ENCODE measurements at places on chromosomes 4 and X. TPM values are rescaled to one million over a fixed set of nuclear protein-coding genes. Genes with fewer than 3 reads are reported as not detected.
A peak's percentile ranks its signal among the peaks of the same experiment; 100 is the strongest.

The BMPR1B gene
- not detected for total RNA-seq

The FAM9C gene
- 0.05 TPM for total RNA-seq

The S100P gene
- total RNA-seq, result 19.3 TPM

The UGT2B17 gene
- not detected for total RNA-seq

The HSFX2 gene
- total RNA-seq, result 0.29 TPM

The CD99L2 gene
- 15.7 TPM for total RNA-seq

The EMCN gene
- not detected for total RNA-seq

The GYPA gene
- not detected for total RNA-seq

DNA sequence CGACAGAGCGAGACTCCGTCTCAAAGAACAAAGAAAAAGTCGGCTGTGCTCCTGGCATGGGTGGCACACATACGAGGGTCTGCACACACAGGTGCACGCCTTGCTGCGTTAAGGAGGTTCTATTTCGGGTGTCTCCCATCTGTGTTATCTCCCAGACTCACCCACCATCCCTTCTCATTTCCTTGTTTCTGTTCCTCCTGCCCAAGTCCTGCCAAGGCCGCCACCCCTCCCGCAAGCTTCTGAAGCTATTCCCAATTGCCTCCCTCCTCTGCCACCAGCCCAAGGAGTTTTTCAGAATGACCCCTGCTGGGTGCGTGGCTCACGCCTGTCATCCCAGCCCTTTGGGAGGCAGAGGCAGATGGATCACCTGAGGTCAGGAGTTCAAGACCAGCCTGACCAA lies 6.0 kb upstream of the IL3RA start:
- no peak overlapping the region for H3K27ac ChIP-seq
- H3K4me3 ChIP-seq, result no peak overlapping the region
- H3K4me1 ChIP-seq, result peaks cover 3% of the 10 kb centered on the region
- DNase-seq, result no peak

GRCh38 chr4:26218677-26219605 lies 101.9 kb upstream of the RBPJ start:
- no peak overlapping the region for H3K4me3 ChIP-seq
- H3K27me3 ChIP-seq, result no peaks in the 10 kb centered on the region
- DNase-seq, result no peak
- H3K4me1 ChIP-seq, result peaks cover 2% of the 10 kb centered on the region
- H3K36me3 ChIP-seq, result no peaks in the 10 kb centered on the region

GRCh38 chrX:2710041-2710840 lies 19.1 kb downstream of the CD99 start:
- H3K36me3 ChIP-seq, result peaks cover 37% of the 10 kb centered on the region
- DNase-seq, result peak; percentile 77
- H3K27me3 ChIP-seq, result no peaks in the 10 kb centered on the region
- H3K4me1 ChIP-seq, result peaks cover 72% of the 10 kb centered on the region

DNA sequence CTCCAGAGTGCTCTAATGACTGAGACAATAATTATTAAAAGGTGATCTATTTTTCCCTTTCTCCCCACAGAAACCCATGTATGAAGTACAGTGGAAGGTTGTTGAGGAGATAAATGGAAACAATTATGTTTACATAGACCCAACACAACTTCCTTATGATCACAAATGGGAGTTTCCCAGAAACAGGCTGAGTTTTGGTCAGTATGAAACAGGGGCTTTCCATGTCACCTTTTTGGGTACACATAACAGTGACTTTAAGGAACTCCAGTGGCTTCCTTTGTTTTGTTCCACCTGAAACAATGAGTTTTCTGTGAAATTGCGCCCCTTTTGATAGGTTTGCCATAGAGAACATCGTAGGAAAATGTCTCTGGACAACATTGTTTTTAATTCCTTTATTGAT lies 69.6 kb downstream of the KIT start:
- no peak overlapping the region for H3K27ac ChIP-seq
- DNase-seq, result no peak
- H3K4me1 ChIP-seq, result no peaks in the 10 kb centered on the region
- H3K27me3 ChIP-seq, result no peaks in the 10 kb centered on the region

DNA sequence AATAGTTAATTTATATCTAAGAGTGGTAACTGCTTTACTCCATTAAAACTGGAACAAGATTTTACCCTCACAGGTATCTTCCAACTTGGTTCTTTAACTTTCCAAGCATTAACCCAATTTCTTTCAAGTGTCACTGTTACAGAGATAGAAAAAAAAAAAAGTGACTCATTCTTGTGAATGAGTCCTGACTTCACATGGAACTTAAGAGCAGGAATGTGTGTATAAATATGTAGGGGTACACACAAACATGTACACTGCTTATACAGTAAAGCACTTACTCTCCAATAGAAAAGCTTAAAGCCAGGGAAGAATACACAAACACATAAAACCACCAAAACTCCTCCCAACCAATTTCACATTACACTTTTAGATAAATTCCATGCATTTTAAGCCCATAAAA lies 38.8 kb downstream of the TAPT1 start:
- H3K4me3 ChIP-seq, result no peak overlapping the region
- no peaks in the 10 kb centered on the region for H3K4me1 ChIP-seq
- no peak for DNase-seq
- H3K27ac ChIP-seq, result no peak overlapping the region
- H3K27me3 ChIP-seq, result no peaks in the 10 kb centered on the region

DNA sequence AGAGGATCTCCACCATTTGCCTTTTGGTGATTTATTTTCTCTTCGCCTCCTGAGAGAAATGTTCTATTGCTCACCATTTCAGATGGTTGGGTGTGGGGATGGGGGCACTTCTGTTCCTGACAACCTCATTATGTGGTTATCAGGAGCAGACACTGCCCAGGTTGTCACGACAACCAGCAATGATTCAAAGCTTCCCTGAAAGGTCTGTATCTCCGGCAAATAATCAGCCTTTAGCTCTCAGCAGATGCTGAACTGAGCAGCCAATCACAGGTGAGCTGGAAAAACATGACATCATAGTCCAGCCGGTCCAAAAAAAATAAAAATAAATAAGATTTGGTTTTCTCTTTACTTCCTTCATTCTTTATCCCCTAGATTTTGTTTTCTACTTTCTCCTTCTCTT lies 5.5 kb upstream of the PAK3 start:
- no peak overlapping the region for H3K4me3 ChIP-seq
- peaks cover under 1% of the 10 kb centered on the region for H3K4me1 ChIP-seq
- no peaks in the 10 kb centered on the region for H3K36me3 ChIP-seq
- no peak overlapping the region for H3K27ac ChIP-seq

GRCh38 chr4:172390331-172390730 lies 577.1 kb downstream of the GALNTL6 start:
- no peak for DNase-seq
- no peak overlapping the region for H3K4me3 ChIP-seq
- H3K27me3 ChIP-seq, result no peaks in the 10 kb centered on the region
- no peak overlapping the region for H3K27ac ChIP-seq

GRCh38 chr4:94462572-94462971 lies 10.8 kb downstream of the PDLIM5 start:
- no peaks in the 10 kb centered on the region for H3K27me3 ChIP-seq
- DNase-seq, result no peak
- no peak overlapping the region for H3K27ac ChIP-seq
- H3K36me3 ChIP-seq, result peaks cover 3% of the 10 kb centered on the region
- H3K4me1 ChIP-seq, result peaks cover 21% of the 10 kb centered on the region

- H3K27me3 ChIP-seq, result no peaks in the 10 kb centered on the region
- H3K27ac ChIP-seq, result no peak overlapping the region
- H3K36me3 ChIP-seq, result no peaks in the 10 kb centered on the region
Measured at GRCh38 chrX:115912372-115912897, 258.1 kb upstream of the AGTR2 start.

GRCh38 chr4:154313004-154313585 lies 178.5 kb downstream of the DCHS2 start:
- H3K36me3 ChIP-seq, result no peaks in the 10 kb centered on the region
- no peak overlapping the region for H3K27ac ChIP-seq
- no peak overlapping the region for H3K4me3 ChIP-seq
- peaks cover 1% of the 10 kb centered on the region for H3K27me3 ChIP-seq
- H3K4me1 ChIP-seq, result no peaks in the 10 kb centered on the region

DNA sequence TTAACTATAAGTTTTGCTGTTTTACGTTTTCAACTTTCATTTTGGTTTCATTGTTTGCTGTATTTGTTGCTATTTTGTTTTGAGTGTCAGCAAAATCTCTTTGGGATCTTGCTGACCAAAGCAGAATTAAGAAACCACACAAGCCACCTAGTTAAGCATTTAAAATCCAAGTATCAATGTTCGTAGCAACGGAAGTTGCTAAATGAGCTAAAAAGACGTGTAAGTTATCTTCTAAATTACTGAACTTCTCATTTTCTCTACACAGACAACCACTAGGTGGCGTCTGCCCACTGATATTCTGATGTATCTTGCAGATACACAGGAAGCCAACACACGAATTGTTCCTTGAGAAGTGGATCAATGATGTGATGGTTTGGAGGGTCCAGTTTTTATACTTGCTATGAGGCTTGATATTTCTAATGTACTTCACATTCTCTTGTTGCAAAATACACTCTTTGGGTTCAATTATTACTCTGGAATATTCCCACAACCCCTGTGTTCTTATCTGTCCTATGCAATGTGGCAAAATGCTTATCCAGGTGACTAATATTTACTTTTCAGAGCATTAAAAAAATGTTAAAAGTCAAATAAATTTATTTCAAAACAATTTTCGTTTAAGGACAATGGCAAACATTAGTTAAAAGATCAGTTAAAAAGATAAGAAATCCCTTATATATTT lies 250.5 kb downstream of the TECRL start:
- H3K36me3 ChIP-seq, result no peaks in the 10 kb centered on the region
- H3K27me3 ChIP-seq, result no peaks in the 10 kb centered on the region
- no peak overlapping the region for H3K4me3 ChIP-seq
- no peak overlapping the region for H3K27ac ChIP-seq

DNA sequence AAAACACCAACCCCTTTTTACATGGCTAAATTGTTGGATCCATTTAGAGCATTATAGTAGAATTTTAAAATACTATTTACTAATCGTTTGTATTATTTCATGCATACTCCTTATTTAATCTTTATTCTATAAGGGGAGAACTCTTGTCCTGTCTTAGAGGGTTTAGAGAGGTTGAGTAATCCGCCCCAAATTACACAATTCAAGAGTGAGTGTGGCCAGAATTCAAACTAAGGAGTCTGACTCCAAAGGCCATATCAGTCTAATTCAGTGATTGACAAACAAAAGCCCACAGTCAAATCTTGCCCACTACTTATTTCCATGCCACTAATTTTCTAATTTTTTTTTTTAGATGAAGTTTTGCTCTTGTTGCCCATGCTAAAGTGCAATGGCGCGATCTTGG lies 33.7 kb upstream of the NEIL3 start:
- H3K4me1 ChIP-seq, result no peaks in the 10 kb centered on the region
- no peak overlapping the region for H3K27ac ChIP-seq

GRCh38 chr4:70533211-70533610 lies 14.8 kb downstream of the AMTN start:
- H3K4me1 ChIP-seq, result no peaks in the 10 kb centered on the region
- no peak overlapping the region for H3K4me3 ChIP-seq
- H3K36me3 ChIP-seq, result no peaks in the 10 kb centered on the region
- H3K27ac ChIP-seq, result no peak overlapping the region
- DNase-seq, result no peak

GRCh38 chr4:54548098-54548620 lies 109.6 kb upstream of the KIT start:
- no peak overlapping the region for H3K4me3 ChIP-seq
- H3K27ac ChIP-seq, result no peak overlapping the region
- H3K36me3 ChIP-seq, result no peaks in the 10 kb centered on the region
- DNase-seq, result peak; percentile 10

GRCh38 chrX:130280901-130281300 lies 12.2 kb upstream of the ZNF280C start:
- no peak overlapping the region for H3K4me3 ChIP-seq
- no peaks in the 10 kb centered on the region for H3K36me3 ChIP-seq
- no peaks in the 10 kb centered on the region for H3K27me3 ChIP-seq
- H3K27ac ChIP-seq, result no peak overlapping the region
- DNase-seq, result no peak

GRCh38 chr4:136524039-136524438 lies 1008.3 kb downstream of the PCDH18 start:
- no peaks in the 10 kb centered on the region for H3K4me1 ChIP-seq
- no peaks in the 10 kb centered on the region for H3K36me3 ChIP-seq
- no peak for DNase-seq
- H3K4me3 ChIP-seq, result no peak overlapping the region
- no peak overlapping the region for H3K27ac ChIP-seq
- no peaks in the 10 kb centered on the region for H3K27me3 ChIP-seq

- H3K4me3 ChIP-seq, result no peak overlapping the region
- H3K27ac ChIP-seq, result no peak overlapping the region
- no peaks in the 10 kb centered on the region for H3K27me3 ChIP-seq
- no peaks in the 10 kb centered on the region for H3K36me3 ChIP-seq
- no peak for DNase-seq
Measured at GRCh38 chr4:178599521-178599920, 1157.3 kb upstream of the AGA start.

DNA sequence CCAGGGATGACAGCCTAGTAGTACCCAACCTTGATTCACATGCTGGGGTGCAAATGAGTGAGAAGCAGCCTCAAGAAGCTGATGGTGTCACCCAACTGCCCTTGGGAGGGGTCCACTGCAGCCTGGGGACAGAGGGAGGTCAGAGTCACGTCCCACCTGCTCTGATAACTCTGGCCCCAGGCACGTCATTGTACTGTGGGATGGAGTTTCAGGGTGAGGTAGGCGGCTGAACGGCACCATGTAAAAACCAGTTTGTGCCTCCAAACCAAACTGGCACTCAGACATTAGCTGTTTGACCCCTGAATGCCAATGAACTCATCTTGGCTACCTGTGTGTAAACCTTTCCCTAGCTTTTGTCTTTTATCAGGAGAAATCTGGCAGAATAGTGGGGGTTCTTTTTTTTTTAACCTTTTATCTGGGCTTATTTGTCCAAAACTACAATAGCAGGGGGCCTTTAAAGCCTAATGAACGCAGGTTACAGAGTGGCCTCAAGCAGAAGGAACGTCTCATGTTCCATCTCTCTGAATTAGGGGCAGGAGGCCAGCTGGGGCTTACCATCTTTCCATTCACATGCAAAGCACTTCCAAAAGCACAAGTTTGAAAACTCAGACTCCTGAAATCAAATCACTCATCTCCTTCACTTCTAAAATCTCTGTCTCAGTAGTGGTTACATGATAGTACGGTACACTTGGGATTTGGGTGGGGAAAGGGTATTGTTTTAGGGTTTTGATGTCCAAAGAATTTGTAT lies 89.4 kb downstream of the IRF2 start:
- H3K27ac ChIP-seq, result no peak overlapping the region
- H3K36me3 ChIP-seq, result peaks cover 38% of the 10 kb centered on the region
- no peak for DNase-seq
- H3K4me1 ChIP-seq, result peaks cover 60% of the 10 kb centered on the region

- H3K4me3 ChIP-seq, result no peak overlapping the region
- no peak overlapping the region for H3K27ac ChIP-seq
- no peaks in the 10 kb centered on the region for H3K36me3 ChIP-seq
- H3K27me3 ChIP-seq, result no peaks in the 10 kb centered on the region
- no peaks in the 10 kb centered on the region for H3K4me1 ChIP-seq
Measured at GRCh38 chr4:5477613-5478012, 230.7 kb downstream of the EVC2 start.

- H3K4me3 ChIP-seq, result no peak overlapping the region
- DNase-seq, result no peak
- no peaks in the 10 kb centered on the region for H3K36me3 ChIP-seq
- H3K27ac ChIP-seq, result no peak overlapping the region
- no peaks in the 10 kb centered on the region for H3K27me3 ChIP-seq
Measured at GRCh38 chr4:28278676-28279075, 1418.0 kb downstream of the STIM2 start.

All from activated CD4-positive, alpha-beta memory T cell treated with anti-CD3 and anti-CD28 coated beads for 36 hours (primary cell).